ENCODE measurements at places on chromosomes 6 and 20.
A peak's percentile ranks its signal among the peaks of the same experiment; 100 is the strongest.

GRCh38 chr20:33444797-33445560, 1.4 kb upstream of the SNTA1 start:
- DNase-seq = no peak

DNA sequence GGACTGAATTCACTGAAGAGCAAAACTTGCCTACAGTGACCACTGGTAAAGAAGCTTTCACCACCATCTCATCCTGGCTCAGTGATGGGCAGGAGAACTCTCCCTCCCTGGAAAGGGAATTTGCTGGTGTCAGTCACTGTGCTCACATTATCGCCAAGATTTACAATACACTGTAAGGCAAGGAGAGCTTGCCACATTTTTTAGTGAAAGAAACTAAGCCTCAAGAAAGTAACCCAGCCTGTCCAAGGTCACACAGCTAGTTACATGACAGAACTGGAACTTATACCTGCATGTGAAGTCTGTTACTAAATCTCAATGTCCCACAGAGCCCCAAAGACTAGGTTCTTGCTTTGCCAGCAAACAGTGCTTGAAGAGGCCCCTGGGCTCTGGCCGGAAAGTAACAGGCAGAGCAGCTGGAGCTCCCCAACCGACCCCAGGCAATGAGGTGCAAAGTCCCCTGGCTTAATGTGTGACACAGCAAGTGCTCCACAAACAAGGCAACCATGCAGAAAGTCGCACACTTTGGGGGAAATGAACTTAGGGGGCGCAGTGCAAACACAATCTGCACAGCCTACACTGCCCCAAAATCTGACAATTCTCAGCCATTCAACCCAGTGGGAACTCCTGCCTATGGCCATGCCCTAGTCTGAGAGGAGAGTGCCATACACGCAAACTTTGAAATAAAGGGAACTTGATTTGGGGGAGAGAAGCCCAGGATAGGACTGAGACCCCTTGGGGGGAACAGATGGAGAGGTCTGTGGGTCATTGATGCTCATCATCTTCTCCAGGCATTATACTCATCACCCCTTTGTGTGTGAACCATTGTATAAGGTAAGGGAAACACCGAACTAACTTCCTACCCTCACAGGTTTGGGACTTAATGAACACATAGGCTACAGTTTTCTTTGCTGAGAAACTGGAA, 1.9 kb downstream of the BCL2L1 start:
- no peak for DNase-seq

DNA sequence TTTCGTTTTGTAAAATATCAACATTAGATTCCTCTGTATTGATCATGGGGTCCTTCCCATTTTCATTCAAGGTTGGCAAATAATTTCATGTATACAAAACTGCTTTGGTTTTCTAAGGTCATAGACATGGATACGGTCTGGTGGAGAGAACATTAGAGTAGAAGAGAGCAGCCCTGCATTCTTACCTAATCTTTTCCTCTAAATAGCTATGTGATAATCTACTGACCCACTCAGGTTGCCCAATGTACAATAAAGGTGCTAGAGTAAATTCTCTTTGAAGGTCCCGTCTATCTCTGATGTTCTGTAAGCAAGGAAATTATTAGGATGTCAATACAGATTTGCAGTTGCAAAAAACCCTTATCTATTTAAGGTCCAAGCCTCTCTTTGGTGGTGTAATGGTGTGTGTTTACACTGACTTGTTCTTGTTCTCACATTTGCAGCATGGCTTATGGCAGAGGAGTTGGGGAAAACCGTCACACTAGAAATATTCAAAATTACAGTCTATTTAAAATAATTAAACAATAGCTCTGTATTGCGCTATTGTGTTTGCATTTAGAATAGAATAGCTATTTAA, 31.2 kb upstream of the NOX3 start:
- DNase-seq = no peak

DNA sequence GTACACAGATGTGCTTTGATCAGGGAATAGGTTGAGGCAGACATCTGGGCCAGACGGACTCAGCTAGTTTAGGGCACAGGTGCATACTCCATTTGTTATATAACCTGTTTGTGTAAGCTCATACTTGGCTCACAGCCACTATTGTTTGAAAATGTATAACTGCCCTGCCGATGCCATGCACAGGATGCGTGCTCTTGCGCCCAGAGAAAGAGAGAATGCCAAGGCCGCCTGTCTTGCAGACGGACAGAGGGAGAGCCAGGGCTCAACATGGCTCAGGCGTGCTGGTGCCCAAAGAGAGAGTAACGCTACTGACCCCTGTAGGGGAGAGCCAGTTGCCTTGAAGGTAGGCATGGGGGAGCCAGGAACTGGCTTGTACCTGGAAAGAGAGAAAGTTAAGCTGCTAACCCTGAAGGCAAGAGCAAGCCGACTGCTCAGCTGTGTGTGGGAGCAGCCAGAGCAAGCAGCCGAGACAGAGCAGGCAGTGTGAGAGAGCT, 57.7 kb downstream of the FAM229B start:
- DNase-seq = no peak

DNA sequence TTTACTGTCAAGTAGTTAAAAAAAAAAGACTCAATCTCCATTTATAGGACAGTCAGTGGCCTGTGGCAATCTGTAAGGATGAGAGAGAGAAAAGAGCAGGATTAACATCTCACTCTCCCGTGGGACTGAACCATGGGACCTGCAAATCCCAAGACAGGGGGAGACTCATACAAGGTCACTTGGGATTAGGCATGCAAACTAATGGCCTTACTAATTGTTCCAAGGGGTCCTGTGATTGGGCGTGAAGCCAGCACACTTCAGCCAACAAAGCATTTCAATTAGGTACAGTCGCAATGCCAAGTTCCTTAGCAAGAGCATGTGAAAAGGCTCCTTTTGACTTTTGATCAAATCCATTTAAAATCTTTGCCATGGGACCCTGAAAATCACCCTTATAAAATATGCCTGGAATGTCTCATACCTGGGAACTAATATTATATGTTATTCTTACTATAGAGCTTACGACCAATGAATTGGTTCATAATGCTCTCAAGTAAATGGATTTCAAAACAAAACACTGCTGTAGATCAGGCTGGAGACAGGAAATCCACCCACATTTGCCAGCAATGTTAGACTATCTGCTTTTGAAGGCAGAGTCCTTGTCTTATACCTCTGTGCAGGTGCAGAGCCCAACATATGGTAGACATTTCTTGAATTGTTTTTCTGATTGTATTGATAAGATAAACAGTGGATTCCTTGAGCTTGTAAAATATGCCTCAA, 412.5 kb downstream of the GJA1 start:
- DNase-seq = no peak

DNA sequence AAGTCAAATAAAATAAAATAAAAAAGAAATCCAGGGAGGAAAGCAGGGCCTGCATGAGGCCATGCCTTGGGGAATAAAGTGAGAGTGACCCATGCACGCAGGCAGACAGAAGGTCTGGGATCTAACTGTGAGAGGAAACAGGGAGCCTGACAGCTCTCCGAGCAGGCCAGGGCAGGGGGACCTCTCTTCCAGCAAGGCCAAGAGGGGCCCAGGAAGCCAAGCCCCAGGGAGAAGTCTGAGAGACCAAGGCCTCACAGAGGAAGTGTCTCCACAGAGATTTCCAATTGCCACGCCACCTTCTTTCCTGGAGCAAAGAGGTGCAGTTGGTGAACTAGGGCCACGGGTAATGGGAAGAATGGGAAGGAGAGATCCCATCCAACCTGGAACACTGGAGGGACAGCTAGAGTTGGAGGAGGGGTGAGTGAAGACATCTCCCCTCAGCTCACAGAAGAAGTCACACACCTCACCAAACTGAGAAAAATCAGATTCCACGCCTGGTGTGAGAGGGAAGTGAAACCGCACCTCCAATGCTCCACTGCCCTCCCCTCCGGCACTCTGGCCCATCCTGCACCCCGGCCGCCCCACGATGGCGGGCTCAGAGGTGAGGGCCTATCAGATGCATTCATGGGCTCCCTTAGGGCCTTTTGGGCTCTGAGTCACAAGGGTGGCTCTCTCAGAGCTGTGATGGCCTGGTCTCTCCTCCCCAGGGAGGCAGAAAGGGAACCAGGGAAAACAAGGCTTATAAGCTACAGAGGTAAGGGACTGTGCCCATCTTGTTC, 25.1 kb upstream of the TAF8 start:
- DNase-seq = no peak

- DNase-seq = no peak
These were observed 156.5 kb downstream of the SMOC2 start for GRCh38 chr6:168597471-168597875.

- no peak for DNase-seq
These were observed 80.8 kb downstream of the RCAN2 start for GRCh38 chr6:46410334-46410953.

DNA sequence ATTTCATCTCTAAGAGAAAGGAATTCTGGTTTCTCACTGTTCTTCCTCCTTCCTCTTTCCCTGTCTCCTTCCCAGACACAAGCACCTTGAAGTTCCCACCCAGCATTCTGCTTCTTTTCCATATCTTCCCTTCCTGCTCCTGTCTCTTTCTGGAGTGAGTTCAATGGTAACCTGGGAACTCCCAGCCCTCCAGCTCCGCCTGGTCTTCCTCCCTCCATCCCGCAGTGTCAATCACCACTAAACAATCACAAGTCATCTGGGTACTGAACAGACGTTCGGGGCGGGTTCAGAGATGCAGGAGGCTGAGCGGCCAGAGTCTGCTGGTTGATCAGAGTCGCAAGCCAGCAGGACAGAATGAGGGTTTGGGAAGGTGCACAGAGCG, 7.7 kb downstream of the TTBK1 start:
- DNase-seq = no peak

DNA sequence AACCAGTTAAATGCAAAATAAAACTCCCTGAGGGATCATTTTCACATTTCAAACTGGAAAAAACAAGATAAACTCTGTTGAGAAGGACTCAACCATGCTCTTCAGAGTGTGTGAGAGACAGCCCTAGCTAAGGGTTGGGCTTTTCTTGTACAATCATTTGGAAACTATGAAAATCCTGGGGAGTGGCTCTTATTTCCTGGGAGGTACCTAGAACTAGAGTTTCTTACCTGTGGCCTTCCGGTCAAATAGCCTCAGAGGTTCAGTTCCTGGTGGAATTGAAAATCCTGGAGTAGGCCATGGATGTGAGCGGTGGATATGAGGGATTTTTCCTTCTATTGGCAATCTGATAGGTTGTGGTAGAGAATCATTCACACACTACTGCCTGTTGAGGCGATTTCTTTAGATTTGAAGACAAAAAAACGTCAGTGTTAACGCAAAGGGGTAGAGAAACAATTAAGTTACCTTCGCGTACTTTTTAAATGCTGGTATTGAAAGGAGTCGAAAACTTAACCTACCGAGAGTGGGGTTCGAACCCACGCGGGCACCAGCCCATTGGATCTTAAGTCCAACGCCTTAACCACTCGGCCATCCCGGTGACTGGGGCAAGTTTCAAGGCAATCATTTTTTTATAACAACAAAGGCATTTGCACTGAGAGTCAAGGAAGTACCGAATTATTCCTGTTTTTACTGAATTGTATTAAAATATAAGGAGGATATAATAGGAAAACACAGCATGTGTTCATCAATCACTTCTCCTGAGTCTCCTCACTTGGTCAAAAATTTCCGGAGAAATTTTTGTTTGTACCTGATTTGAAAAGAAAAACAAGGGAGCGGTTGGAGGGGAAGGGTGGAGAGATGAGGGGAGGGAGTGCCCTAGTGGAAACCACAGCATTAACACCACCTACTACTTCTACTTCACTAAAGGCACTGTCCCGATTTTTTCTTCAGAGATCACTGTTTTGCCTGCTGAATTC, 191.3 kb downstream of the OR2B2 start:
- peak; percentile 18 for DNase-seq

DNA sequence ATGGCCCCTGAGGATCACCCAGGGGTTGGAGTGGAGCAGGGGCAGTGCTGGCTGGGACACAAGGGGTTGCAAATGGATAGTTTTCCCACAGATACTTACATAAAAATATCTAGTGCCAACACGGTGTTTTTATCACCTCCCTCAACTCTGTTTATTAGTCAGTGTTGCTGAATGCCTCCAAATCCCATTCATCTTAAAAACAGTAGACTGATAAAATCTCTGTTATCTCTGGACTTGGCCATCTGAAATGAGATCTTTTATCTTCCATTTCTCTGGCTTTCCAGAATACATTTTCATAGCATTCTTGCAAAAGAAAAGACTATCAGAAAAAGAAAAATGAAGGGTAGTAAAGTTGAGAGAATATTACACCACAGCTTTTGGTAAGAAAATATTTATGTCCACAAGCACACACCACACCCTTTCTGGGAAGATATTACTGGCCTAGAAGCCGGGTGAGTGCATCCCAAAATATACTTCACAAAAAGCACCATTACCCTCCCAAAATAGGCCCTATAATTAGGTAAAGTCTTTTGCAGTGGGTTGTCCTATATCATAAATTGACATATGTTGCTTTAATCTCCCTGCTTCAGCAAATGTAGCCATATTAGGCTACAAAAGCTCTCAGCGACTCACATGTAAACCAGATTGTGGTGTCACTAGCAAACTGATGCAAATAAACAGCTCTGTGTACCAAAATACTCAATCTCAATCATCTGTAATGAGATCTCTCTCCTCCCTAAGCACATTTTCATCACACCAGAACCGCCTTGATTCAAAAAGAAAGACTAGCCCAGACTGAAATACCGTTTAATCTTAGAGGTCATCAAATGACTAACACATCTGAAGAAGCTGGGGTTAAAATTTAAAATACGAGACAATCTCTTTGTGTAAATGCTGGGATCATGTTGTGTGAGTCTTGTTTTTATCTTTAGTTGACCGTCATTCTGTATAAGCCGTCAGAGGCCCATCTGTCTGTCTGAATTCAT, 96.7 kb downstream of the FYN start:
- DNase-seq = no peak

GRCh38 chr6:44109212-44109611, 18.0 kb downstream of the MRPL14 start:
- no peak for DNase-seq

- no peak for DNase-seq
These were observed 9.5 kb upstream of the TP53RK start for GRCh38 chr20:46698788-46699187.

DNA sequence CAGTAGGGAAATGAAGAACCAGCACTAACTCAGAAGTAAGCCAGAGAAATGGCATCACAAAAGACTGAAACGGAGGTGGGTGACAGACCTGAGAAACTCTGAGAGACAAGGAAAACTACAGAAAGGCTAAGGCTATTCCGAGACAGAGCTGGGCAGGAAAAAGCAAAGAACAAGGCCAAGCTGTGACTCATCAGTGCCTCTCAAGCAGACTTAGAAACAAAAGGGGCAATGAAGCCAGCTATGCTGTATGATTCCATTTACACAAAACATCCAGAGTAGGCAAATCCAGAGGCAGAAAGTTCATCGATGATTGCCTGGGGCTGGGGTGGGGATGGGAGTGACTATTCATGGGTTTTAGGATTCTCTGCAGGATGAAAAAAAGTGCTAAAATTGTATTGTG, 50.0 kb downstream of the SLC23A2 start:
- no peak for DNase-seq

- no peak for DNase-seq
These were observed 48.6 kb downstream of the RALGAPA2 start for GRCh38 chr20:20663841-20664240.

GRCh38 chr6:68008445-68008844, 626.6 kb upstream of the ADGRB3 start:
- DNase-seq = no peak

DNA sequence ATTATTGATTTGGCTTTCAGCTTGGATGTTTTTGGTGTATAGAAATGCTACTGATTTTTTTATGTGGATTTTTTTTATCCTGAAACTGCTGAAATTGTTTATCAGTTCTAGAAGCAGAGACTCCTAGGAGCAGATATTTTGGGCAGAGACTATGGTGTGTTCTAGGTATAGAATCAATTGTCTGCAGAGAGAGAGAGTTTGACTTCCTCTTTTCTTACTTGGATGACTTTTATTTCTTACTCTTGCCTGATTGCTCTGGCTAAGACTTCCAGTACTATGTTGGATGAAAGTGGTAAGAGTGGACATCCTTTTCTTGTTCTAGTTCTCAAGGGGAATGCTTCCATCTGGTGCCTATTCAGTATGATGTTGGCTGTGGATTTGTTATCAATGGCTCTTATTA, 370.6 kb downstream of the PHF3 start:
- DNase-seq = no peak

All from nephron progenitor cell (in vitro differentiated cells).